ENCODE measurements at places on chromosomes 7 and 10. TPM values are rescaled to one million over a fixed set of nuclear protein-coding genes. Genes with fewer than 3 reads are reported as not detected.

GRCh38 chr7:68676813-68677535, 921.3 kb upstream of the AUTS2 start:
- H3K27me3 ChIP-seq: no peaks in the 10 kb centered on the region
- H3K4me1 ChIP-seq: no peaks in the 10 kb centered on the region
- H3K27ac ChIP-seq: no peak overlapping the region
- H3K4me3 ChIP-seq: no peak overlapping the region

DNA sequence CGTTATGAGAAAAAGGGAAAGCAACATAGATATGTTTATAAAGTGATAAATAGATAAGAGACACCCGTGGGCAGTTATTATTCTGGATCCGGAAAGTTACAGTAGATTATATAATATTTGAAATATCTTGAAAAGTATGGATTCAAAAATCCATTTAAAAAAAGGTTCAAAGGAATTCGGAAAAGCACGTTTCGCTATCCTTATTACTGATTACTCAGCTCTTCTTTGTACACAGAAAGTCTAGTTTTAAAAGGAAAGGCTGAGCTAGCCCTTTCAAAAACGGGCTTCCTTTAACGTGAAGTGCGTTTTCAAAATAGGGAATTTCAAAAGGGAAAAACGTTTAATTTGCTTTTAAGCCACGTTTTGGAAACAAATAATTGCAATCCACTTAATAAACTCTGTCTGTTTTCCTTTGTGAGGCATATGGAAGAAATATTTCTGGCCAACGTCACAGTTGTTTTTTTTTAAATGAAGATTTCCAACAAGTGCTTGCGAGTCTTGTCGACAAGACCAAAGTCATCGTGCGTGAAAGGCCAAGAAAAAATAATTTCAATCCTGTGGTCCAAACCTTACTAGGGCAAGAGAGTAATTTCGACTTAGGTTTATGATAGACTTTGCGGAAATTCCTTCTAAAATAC, 2.2 kb upstream of the SKIDA1 start:
- no peaks in the 10 kb centered on the region for H3K36me3 ChIP-seq
- peaks cover 53% of the 10 kb centered on the region for H3K27me3 ChIP-seq
- H3K4me3 ChIP-seq: peak overlapping the region; percentile 73
- peaks cover 24% of the 10 kb centered on the region for H3K4me1 ChIP-seq

GRCh38 chr10:12418725-12419261, 69.4 kb downstream of the CAMK1D start:
- H3K27me3 ChIP-seq: peaks cover 2% of the 10 kb centered on the region
- H3K4me3 ChIP-seq: no peak overlapping the region
- peaks cover 13% of the 10 kb centered on the region for H3K4me1 ChIP-seq
- no peak overlapping the region for H3K27ac ChIP-seq
- DNase-seq: no peak

GRCh38 chr10:128064108-128064969, 61.9 kb downstream of the MKI67 start:
- peak overlapping the region; percentile 71 for H3K4me3 ChIP-seq
- peaks cover 45% of the 10 kb centered on the region for H3K36me3 ChIP-seq
- no peaks in the 10 kb centered on the region for H3K27me3 ChIP-seq

DNA sequence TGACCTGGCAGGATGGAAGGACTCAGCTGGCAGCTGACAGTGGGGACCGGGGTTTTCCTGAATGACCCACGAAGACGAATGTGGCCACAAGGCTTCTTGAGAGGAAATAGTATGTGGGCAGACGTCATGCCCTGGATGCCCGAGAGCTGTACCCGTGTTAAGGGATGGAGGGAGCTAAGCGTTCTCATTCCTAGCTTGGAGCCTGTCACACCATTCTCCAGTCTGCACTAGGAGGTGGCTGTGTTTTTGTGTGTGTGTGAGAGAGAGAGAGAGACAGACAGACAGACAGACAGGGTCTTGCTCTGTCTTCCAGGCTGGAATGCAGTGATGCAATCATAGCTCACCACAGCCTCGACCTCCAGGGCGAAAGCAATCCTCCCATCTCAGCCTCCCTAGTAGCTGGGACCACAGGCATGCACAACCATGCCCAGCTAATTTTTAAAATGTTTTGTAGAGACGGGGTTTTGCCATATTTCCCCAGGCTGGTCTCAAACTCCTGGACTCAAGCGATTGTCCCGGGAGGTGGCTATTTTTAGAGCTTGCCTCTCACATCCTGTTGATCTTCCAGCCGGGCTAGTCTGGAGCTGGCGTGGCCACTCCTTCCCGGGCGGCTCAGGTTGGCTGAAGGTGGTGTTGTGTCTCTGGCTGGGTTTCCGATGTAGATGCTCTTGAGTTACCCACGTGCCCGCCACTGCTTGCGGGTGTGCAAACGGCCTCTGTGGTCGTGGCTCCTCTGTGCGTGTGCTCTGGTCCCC, 2.1 kb downstream of the AMZ1 start:
- DNase-seq: no peak
- no peak overlapping the region for H3K27ac ChIP-seq
- H3K4me3 ChIP-seq: no peak overlapping the region
- no peaks in the 10 kb centered on the region for H3K36me3 ChIP-seq

- H3K27me3 ChIP-seq: peaks cover 2% of the 10 kb centered on the region
- H3K4me1 ChIP-seq: peaks cover 11% of the 10 kb centered on the region
- DNase-seq: no peak
- H3K27ac ChIP-seq: no peak overlapping the region
Measured at GRCh38 chr7:7103343-7104313, 78.7 kb upstream of the C1GALT1 start.

DNA sequence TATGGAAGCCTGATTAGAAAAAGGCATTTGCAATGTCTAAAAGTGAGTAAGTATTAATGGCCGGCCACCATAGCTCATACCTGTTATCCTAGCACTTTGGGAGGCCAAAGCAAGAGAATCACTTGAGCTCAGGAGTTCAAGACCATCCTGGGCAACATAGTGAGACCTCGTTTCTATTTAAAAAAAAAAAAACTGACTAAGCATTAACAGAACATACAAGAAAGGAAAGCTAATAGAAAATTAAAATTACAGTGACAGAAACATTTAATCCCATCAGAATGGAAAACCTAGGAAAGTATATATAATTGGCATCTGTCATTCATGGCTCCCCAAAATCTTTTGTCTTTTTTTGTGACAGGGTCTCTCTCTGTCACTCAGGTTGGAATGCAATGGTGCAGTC, 55.9 kb downstream of the AOC1 start:
- DNase-seq: no peak
- H3K36me3 ChIP-seq: no peaks in the 10 kb centered on the region
- H3K4me3 ChIP-seq: no peak overlapping the region
- H3K4me1 ChIP-seq: peaks cover 12% of the 10 kb centered on the region

- H3K27me3 ChIP-seq: peaks cover 19% of the 10 kb centered on the region
- DNase-seq: no peak
- no peaks in the 10 kb centered on the region for H3K36me3 ChIP-seq
- no peak overlapping the region for H3K4me3 ChIP-seq
Measured at GRCh38 chr10:100041306-100042002, 31.7 kb upstream of the DNMBP start.

DNA sequence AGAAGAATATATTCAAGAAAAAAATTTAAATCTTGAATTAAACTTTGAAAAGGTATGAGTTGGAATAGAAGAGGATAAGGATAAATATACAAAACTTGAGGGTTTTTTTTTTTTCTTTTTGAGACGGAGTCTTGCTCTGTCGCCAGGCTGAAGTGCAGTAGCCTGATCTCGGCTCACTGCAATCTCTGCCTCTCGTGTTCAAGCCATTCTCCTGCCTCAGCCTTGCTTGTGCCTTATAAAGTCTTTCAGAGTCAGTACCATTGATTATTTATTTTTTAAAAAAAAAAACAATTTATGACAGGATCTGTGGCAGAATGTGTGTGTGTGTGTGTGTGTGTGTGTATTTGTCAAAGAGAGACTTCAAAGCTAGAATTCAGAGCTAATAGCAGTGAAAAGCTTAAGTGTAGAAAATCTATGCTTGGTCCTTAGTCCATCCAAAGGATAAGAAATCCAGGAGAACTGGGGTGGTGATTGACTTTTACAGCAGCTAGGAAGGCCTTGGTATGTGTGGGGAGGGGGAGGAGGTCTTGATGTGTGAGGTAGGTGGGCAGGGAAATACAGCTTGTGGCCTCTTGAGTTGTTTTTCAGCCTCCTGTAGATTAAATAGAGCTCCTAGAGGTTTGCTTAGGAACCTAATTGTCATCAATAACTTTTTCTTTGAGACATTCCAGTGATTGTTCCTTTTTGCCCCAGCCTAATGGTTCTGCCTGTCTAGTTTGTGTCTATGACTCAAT, 2.4 kb downstream of the HECTD2 start:
- DNase-seq: no peak
- no peak overlapping the region for H3K27ac ChIP-seq
- no peaks in the 10 kb centered on the region for H3K36me3 ChIP-seq
- H3K4me3 ChIP-seq: no peak overlapping the region
- peaks cover 19% of the 10 kb centered on the region for H3K27me3 ChIP-seq
- H3K4me1 ChIP-seq: peaks cover 15% of the 10 kb centered on the region

DNA sequence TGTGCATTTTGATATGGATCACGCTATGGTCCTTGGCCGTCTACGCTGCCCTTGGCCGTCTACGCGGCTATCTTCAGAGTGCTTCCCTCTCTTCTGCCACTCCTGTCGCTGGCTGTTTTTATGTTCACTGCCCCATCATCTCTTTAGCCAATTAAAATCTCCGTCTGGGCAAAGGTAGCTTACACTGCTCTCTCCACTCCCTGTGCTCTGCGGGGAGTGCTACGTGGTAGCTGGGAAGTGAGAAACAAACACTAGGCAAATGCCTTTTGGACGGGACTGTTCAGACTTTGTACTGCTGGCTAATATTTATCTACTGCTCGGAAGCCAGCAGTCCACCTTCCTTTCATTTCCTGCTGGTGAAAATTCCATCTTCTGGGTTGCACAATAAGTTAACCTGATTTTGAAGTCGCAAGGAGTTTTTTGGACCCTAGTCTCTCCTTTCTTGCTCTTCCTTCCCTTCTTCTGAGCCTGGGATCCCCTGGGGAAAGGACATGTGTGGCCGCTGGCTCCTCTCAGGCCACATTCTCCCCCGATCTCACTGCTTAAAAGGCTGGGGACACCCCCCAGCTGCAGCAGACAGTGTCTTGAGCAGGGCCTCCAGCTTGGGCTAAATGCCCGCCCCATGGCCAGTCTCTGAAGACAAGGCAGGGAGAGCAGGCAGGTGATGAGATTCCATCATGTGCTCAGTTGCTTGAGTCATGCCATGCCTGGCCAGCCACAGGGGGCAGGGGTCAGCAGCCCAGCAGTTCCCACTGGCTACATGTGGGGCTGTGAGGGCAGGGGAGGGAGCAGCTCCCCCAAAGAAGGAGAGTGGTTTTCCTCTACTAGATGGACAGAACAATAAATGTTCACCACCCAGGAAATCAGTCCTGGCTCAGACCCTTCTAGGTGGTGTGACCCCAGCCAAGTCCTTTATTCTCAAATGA, 25.5 kb upstream of the RBM33 start:
- H3K36me3 ChIP-seq: peaks cover 7% of the 10 kb centered on the region
- no peak overlapping the region for H3K4me3 ChIP-seq
- H3K4me1 ChIP-seq: peaks cover 3% of the 10 kb centered on the region
- no peak overlapping the region for H3K27ac ChIP-seq
- H3K27me3 ChIP-seq: peaks cover 7% of the 10 kb centered on the region

DNA sequence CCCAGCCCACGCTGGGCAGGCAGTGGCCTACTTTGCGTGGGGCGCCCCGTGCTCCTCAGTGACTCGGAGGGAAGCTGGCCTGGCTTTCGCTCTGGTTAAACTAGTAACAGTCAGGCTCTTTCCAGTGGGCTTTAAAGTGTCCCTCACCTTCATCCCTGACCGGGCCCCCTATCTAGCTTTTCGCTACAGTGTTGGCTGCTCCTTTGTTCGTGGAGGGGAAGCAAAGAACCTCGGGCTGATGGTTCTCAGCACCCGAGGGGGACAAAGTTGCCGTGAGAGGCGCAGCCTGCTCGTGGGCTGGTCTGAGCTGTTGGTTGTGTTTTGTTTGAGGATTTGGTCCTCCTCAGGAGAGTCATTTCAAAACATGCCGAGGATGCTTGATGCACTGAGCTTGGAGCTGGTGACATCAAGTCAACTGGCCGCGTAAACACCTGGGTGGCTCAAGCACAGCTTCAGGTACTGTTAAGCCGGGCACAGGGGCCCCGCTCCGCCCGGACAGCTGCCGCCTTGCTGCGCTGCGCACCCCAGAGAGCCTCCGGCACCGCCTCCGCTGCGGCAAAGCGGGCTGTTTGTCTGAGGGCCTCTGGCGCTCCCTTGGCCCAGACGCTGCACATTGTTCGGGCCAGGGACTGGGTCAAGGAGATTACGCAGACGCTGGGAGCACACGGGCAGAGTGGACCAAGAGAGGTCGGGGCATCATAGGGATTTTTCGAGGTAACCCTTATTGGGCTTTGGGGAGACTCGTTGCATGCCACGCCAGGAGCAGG, 1.6 kb downstream of the DLX6 start:
- peaks cover 1% of the 10 kb centered on the region for H3K36me3 ChIP-seq
- peaks cover 85% of the 10 kb centered on the region for H3K27me3 ChIP-seq
- DNase-seq: peak; percentile 45
- H3K4me1 ChIP-seq: peaks cover 8% of the 10 kb centered on the region

DNA sequence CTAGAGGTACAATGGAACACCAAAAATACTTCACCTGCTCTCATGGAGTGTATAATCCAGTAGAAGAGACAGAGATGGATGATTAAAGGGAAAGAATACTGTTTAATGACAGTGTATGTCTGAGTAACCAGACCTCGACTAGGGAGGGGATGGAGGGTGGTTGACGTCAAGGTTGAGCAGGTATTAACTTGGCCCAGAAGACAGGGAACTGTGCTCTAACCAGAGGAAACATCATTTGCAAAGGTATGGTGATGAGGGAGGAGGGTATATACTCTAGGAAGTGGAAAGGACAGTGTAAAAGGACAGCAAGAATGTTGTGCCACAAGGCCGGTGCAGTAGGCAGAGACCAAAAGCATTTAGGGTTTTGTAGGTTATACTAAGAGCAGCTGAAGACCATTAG, 2.9 kb downstream of the MIOS start:
- no peak for DNase-seq
- peak overlapping the region; percentile 82 for H3K4me3 ChIP-seq
- H3K27ac ChIP-seq: peak overlapping the region; percentile 87
- peaks cover 34% of the 10 kb centered on the region for H3K36me3 ChIP-seq
- H3K27me3 ChIP-seq: no peaks in the 10 kb centered on the region
- peaks cover 29% of the 10 kb centered on the region for H3K4me1 ChIP-seq

- H3K27ac ChIP-seq: no peak overlapping the region
- H3K4me3 ChIP-seq: no peak overlapping the region
- peaks cover 4% of the 10 kb centered on the region for H3K36me3 ChIP-seq
- peak; percentile 45 for DNase-seq
- no peaks in the 10 kb centered on the region for H3K27me3 ChIP-seq
Measured at GRCh38 chr7:36473454-36474282, 84.0 kb downstream of the ANLN start.

- no peaks in the 10 kb centered on the region for H3K27me3 ChIP-seq
- H3K4me1 ChIP-seq: no peaks in the 10 kb centered on the region
- no peak overlapping the region for H3K4me3 ChIP-seq
- DNase-seq: no peak
Measured at GRCh38 chr7:46209611-46210388, 288.7 kb upstream of the IGFBP3 start.

GRCh38 chr7:100613412-100614175, 1.3 kb downstream of the MOSPD3 start:
- peaks cover 15% of the 10 kb centered on the region for H3K4me1 ChIP-seq
- H3K4me3 ChIP-seq: peak overlapping the region; percentile 98
- DNase-seq: no peak
- H3K36me3 ChIP-seq: peaks cover 4% of the 10 kb centered on the region
- peak overlapping the region; percentile 15 for H3K27ac ChIP-seq

Gene FBXL13
- total RNA-seq: 1.4 TPM

Gene CDK1
- 97.2 TPM for total RNA-seq

Gene FRG2B
- total RNA-seq: not detected

Gene ASAH2
- total RNA-seq: 5.2 TPM

Gene OIT3
- total RNA-seq: not detected

Gene BTBD16
- total RNA-seq: not detected
